Ureter (tissue), 1 donor: ENCODE measurements at places on chromosomes 4 and X. TPM values are rescaled to one million over a fixed set of nuclear protein-coding genes. Genes with fewer than 3 reads are reported as not detected.

Gene PNMA6A
- 0.55 TPM for total RNA-seq

Gene CNOT6L
- 64.7 TPM for total RNA-seq

Gene HS6ST2
- total RNA-seq: 6.8 TPM

Gene LDB2
- total RNA-seq: 63.3 TPM

Gene RTL9
- not detected for total RNA-seq

Gene TBC1D1
- 191 TPM for total RNA-seq

Gene CXCL13
- 1.6 TPM for total RNA-seq

Gene TMPRSS11B
- total RNA-seq: not detected

Gene TMEM164
- 25.5 TPM for total RNA-seq

Gene OTUD6A
- total RNA-seq: not detected

Gene MAGEA4
- total RNA-seq: not detected

Gene USP27X
- 2.4 TPM for total RNA-seq

Gene IL15
- total RNA-seq: 7.0 TPM

DNA sequence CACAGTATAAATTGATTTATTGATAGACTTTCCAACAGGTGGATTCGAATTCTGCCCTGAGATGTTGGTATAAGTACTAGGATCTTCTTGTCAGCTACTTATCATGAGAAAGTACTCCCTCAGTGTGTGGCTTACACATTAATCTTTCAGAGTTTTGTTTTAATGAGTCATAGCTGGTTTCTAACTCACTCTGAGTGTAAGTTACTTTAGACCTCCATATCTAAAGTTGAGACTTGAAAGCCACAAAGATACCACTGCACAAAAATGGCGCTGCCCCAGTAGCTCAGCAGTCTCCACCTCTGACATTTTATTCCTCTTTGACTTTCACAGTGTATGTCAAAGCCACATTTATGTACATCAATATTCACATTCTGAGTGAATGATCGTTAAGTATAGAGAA is 318.5 kb downstream of the ARAP2 start:
- DNase-seq: no peak

- no peak for DNase-seq
Measured at GRCh38 chr4:3096202-3096601, 21.7 kb downstream of the HTT start.

DNA sequence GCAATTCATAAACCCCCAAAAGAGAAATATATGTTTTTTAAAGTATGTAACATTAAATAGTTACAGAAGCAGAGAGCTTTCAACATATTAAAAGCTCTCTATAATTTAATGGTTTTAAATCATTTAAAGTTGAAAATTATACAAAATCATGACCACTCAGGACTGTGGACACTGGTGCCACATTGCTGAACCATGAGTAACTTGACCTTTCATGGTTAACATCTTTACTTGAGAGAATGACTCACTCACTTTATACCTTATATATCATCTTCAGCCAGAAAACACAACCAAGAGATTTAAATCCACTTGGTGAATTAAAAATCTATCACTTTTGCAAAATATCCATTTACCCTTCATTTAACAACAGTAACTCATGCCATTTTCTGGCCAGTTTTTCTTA is 584.3 kb upstream of the SMIM31 start:
- no peak for DNase-seq

DNA sequence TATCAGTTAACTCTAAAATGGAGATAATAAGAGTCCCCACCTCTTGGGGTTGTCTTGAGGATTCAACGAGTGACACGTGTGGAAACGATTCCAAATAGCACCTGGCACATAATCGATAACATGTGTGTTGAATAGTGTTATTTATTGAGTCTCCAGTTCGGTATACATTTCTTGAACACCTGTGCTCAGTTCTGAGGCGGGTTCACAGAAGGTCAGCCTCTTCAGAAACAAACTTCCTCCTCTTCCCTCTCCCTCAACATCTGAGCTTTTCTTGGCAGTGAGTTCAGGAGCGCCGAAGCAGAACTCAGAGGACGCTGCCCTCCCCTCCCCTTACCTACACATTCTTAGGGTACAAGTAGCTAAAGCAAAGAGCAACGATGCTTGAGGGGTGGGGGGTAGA is 934 bp downstream of the PDHA1 start:
- DNase-seq: no peak

- peak; percentile 92 for DNase-seq
Measured at GRCh38 chr4:176320340-176320975, 692 bp downstream of the SPCS3 start.

GRCh38 chrX:136850441-136851175 is 29.9 kb downstream of the RBMX start:
- no peak for DNase-seq

- DNase-seq: no peak
Measured at GRCh38 chr4:155809835-155810234, 51.0 kb downstream of the GUCY1B1 start.

DNA sequence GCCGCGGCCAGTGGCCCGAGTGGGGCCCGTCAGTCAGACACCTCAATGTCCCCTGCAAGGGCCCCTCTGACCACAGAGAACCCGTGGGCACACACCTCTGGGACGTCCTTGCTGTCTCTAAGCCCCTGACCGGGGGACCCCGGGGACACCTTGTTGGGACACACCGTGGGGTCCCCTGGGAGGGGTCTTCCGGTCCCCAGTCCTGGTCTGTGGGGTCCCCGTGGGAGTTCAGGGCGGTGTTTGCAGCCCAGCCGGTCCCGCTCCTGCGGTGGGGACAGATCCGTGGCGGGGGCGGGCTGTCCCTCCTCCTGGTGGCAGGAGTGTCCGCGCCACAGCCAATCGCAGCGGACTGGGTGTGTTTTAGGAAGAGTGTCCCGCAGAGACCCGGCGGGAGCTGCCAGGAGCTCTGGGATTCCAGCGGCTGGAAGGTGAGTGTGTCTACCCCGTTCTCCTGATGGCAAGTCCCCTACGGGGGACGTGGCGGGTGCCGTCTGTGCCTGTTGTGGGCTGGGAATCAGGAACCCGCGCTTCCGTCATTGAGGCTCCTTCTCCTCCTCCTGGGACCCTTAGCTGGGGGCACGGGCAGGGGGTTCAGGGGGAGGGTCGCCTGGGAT is 5.1 kb upstream of the PLCXD1 start:
- DNase-seq: peak; percentile 75

- no peak for DNase-seq
Measured at GRCh38 chrX:107602694-107603239, 25.5 kb upstream of the PRPS1 start.

DNA sequence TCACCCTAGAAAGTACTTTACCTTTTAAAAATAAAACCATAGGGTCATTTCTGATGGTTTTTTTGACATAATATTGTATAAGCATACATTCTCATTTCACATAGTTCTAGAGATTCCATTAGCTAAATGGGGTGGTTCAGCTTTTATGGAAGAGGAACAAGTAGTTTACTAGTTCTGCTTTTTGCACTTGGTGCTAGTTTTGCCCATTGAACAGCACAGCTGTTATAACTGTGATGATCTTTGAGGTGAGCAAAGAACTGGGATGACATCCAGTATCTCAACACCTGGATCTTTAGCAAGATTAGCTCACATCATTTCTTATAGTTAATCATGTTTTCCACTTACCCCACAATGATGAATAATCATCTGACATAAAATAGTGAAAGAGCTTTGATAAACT is 40.9 kb downstream of the MOB1B start:
- no peak for DNase-seq

GRCh38 chrX:13428053-13428786 is 108.4 kb upstream of the ATXN3L start:
- DNase-seq: no peak

GRCh38 chr4:5822619-5823018 is 70.3 kb downstream of the CRMP1 start:
- no peak for DNase-seq

- DNase-seq: no peak
Measured at GRCh38 chrX:153468008-153468580, 2.3 kb downstream of the HAUS7 start.

GRCh38 chrX:110317061-110317819 is 645 bp downstream of the AMMECR1 start:
- no peak for DNase-seq

- no peak for DNase-seq
Measured at GRCh38 chrX:50002067-50002714, 79.8 kb downstream of the CLCN5 start.

- DNase-seq: no peak
Measured at GRCh38 chr4:53637348-53637747, 46.1 kb upstream of the LNX1 start.

DNA sequence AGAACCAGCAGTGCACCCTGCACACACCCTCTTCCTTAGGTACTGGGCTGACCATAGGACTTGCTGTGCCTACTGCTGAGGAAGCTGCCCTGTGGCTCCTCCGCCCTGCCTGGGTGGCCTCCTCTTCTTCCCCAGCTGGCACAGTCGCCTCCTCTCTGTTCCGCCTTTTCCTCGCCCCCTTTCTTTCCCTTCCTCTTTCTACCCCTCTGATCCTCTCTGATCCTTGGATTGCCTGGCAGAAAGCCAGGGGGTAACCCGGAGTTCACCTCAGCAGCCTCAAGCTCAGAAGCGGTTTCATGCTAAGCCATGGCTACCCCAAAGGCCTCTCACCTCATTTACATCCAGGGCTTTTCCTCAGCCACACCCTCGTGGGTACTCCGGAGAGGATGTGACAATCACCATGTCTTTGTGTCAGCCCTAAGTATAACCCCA is 136.2 kb downstream of the SMIM20 start:
- no peak for DNase-seq

DNA sequence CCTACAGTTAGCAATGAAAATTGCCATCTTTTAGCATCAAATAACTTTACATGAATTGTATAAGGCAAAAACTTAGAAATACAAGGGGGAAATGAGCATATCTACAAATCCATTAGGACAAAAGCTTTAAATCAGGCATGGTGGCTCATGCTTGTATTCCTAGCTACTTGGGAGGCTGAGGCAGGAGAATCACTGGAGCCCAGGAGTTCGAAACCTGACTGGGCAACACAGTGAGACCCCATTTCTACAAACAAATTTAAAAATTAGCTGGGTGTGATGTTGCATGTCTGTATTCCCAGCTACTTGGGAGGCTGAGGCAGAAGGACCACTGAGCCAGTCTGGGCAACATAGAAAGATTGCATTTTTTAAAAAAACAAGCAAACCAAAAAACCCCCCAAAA is 61.3 kb downstream of the EIF4E start:
- no peak for DNase-seq

DNA sequence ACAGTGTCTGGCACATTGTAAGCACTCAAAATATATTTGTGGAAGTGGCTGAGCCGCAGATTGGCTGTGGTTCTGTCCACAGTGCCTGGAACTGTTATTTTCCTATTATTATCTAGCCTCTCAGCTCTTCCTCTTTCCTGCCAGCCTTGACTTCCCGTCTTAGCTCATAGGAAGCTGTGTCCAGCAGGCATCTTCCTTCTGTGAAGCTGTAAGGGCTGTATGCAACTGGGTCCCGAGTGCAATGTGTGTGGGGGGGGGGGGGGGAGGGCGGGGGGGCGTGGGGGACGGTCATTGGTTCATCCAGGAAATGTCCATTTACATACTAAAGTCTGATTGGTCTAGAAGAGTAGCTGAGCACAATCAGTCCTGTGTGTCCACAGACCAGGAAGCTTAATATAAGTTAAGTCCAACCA is 210.7 kb downstream of the PDGFRA start:
- DNase-seq: no peak

GRCh38 chr4:185396724-185397385 is at the start of gene ANKRD37:
TSS of gene ANKRD37 (plus strand) at chr4:185396841. CDS start at chr4:185396924, 83 bp downstream.
- DNase-seq: peak; percentile 54

GRCh38 chr4:147325571-147325981 is 155.3 kb upstream of the EDNRA start:
- no peak for DNase-seq

GRCh38 chr4:7903791-7904516 is 35.7 kb downstream of the AFAP1 start:
- no peak for DNase-seq

DNA sequence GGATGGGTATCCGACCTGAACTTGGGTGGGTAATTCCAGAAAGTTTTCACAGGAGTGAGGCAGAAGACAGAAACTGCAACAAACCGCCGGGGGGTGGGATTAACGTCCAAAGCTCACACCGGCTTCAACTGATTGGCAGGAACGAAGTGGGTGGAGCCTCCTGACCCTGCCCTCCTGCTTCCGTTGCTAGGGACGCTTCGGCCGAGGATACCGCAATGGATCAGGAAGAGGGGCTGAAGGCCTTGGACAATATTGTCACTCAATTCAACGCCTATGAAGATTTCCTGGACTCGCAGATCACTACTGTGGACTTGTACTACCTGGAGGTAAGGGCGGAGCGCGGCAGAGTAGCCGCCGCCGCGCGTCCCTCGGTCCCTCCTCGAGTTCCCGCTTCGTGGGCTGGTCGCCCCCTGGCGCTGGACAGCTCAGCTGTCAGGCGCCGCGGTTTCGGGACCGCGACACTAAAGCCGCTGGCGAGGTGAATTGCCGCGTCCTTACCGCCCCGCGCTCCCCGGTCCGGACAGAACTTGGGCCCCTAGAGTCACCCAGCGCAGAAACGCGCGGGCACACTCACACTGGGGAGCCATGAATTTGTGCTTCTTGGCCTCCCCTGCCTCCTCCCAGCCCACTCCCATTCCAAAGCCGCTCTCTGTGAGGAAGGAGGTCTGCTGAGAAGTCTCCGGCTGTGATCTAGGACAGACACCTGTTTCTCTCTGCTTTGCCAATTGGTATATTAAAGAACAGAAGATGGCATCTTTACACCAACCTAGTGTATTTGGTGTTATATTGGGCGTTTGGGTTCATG is at the start of gene CFAP299:
Gene CFAP299, plus strand, starts transcription at position 177 of the 805 bp plus-strand sequence.
- DNase-seq: peak; percentile 70

DNA sequence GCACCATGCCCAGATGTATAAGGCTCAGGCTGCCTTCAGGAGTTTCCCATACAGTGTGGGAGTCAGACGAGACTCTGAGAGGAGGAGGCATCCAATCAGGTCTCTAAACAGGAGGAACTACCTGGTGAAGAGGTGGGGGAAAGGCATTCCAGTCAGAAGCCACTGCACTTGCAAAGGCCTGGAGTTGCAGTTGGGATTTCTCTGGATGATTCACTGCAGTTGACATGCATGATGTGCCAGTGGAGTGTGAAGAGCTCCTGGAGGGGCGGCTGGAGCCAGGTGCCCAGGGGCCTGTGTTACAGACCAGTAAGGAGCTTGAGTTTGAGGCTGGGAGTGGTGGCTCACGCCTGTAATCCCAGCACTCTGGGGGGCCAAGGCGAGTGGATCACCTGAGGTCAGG is 339.1 kb downstream of the ARHGAP10 start:
- DNase-seq: peak; percentile 22

- DNase-seq: no peak
Measured at GRCh38 chr4:3700223-3700622, 66.0 kb upstream of the ADRA2C start.
